H1 (cell line): ENCODE measurements at places on chromosomes 12 and 14. TPM values are rescaled to one million over a fixed set of nuclear protein-coding genes. Genes with fewer than 3 reads are reported as not detected.

The ALDH1L2 gene
- total RNA-seq: 4.4 and 7.2 TPM in 2 replicates

The TMEM63C gene
- total RNA-seq: 7.0 and 7.6 TPM in 2 replicates

The BDKRB1 gene
- not detected in 2 replicates for total RNA-seq

The IRAK3 gene
- 1.8 and 2.2 TPM in 2 replicates for total RNA-seq

The MYL2 gene
- not detected in 2 replicates for total RNA-seq

The DTX3 gene
- 41.8 and 43.4 TPM in 2 replicates for total RNA-seq

The GPR137C gene
- total RNA-seq: 3.2 and 4.3 TPM in 2 replicates

The ADIPOR2 gene
- total RNA-seq: 46.4 and 50.8 TPM in 2 replicates

The SAMD15 gene
- 0.99 and 1.0 TPM in 2 replicates for total RNA-seq

DNA sequence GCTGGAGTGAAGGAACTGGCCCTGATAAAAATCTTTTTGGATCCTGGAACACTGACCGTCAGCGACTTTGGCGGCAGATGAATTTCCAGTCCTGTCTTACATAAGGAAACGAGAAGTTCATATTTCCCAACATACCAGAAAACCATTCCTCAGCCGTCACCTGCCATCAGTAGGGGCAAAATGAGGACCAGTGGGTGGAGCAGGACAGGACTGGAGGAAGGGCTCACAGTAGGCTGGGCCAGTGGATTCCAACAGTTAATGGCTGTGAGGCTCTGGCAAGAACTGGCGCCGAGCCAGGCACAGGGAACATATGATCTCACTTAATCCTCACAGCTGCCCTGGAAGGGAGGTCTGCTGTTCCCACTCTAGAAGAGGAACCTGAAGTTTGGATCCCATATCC is 67.2 kb upstream of the FAM181A start:
- H3K4me3 ChIP-seq: no peak overlapping the region
- H3K36me3 ChIP-seq: no peaks in the 10 kb centered on the region
- no peaks in the 10 kb centered on the region for H3K27me3 ChIP-seq
- H3K4me1 ChIP-seq: no peaks in the 10 kb centered on the region
- DNase-seq: no peak

DNA sequence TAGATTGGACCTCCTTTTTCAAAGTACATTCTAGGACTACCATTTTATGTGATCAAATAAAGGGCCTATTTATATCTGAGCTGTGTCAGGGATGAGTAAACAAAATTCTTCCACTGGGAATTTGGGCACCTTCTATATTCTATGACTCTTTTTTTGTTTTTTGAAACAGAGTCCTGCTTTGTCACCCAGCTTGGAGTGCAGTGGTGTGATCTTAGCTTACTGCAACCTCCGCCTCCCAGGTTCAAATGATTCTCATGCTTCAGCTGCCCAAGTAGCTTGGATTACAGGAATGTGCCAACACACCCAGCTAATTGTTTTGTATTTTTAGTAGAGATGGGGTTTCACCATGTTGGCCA is 64.8 kb downstream of the DRAM1 start:
- no peak overlapping the region for H3K4me3 ChIP-seq
- no peaks in the 10 kb centered on the region for H3K4me1 ChIP-seq
- H3K27me3 ChIP-seq: no peaks in the 10 kb centered on the region
- no peaks in the 10 kb centered on the region for H3K36me3 ChIP-seq
- no peak for DNase-seq

GRCh38 chr12:1093166-1093751 is 102.2 kb downstream of the ERC1 start:
- H3K4me1 ChIP-seq: no peaks in the 10 kb centered on the region
- no peak overlapping the region for H3K4me3 ChIP-seq
- no peak overlapping the region for H3K27ac ChIP-seq

- no peak overlapping the region for H3K27ac ChIP-seq
- no peaks in the 10 kb centered on the region for H3K36me3 ChIP-seq
- H3K4me3 ChIP-seq: no peak overlapping the region
- no peak for DNase-seq
- H3K4me1 ChIP-seq: peaks cover 3% of the 10 kb centered on the region; the same call in 1 of the 2 replicates
These were observed 279.5 kb downstream of the DPF3 start for GRCh38 chr14:72614365-72614764.

DNA sequence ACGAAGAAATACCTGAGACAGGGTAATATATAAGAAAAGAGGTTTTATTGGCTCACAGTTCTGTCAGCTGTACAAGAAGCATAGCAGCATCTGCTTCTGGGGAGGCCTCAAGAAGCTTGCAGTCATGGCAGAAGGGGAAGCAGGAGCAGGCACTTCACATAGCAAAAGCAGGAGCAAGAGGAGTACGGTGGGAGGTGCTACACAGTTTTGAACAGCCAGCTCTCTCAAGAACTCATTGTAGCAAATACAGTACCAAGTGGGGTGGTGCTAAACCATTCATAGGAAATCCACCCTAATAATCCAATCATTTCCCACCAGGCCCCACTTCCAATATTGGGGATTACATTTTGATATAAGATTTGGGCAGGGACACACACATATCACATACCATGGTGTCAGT is 8.0 kb downstream of the TMTC3 start:
- no peak overlapping the region for H3K4me3 ChIP-seq
- no peak overlapping the region for H3K27ac ChIP-seq
- no peaks in the 10 kb centered on the region for H3K27me3 ChIP-seq
- H3K36me3 ChIP-seq: no peaks in the 10 kb centered on the region

DNA sequence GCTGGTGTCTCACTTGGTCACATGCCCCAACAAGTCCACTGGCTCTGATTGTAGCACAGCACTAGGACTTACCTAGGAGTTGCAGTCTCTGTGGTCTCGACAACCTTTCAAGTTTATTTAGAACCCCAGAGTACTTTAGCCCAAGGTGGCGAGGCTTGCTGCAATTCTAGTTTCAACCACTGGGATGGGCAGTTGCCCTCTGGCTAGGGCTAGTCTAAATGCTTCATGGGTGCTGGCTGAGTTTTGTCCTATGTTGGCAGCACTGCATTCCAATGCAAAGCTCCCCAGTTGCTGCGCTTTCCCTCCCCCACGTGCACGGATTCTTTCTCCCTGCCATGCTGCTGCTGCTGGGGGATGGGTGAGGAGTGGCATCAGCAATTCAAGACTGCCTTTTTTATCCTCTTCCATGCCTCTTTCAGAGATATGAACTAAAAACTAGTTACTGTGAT is 207.9 kb downstream of the SYNE2 start:
- DNase-seq: peak; percentile 82
- H3K36me3 ChIP-seq: 0 out of 2 replicates have a peak, but pooled peaks cover 3% of the 10 kb centered on the region
- H3K4me3 ChIP-seq: no peak overlapping the region
- H3K27me3 ChIP-seq: no peaks in the 10 kb centered on the region
- H3K27ac ChIP-seq: peak overlapping the region; percentile 57
- no peaks in the 10 kb centered on the region for H3K4me1 ChIP-seq

DNA sequence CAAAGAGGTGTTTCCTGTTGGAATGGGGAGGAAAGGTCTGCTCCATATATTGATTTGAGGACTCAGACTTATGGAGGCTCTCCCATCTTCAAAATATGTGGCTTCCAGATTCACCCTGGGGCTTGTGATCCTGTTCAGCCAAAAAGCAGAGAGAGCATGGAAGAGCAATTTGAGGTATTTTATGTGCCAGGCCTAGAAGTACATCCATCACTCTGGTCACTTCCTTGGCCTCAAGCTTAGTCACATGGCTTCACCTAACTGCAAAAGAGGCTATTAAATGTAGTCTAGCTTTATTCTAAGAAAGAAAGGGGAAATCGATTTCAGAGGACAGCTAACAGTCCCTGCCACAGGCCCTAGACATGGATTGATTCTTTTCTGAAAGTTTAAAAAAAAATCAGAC is 86.2 kb downstream of the C12orf50 start:
- no peaks in the 10 kb centered on the region for H3K4me1 ChIP-seq
- H3K27me3 ChIP-seq: no peaks in the 10 kb centered on the region
- H3K36me3 ChIP-seq: no peaks in the 10 kb centered on the region
- H3K27ac ChIP-seq: no peak overlapping the region
- no peak overlapping the region for H3K4me3 ChIP-seq

DNA sequence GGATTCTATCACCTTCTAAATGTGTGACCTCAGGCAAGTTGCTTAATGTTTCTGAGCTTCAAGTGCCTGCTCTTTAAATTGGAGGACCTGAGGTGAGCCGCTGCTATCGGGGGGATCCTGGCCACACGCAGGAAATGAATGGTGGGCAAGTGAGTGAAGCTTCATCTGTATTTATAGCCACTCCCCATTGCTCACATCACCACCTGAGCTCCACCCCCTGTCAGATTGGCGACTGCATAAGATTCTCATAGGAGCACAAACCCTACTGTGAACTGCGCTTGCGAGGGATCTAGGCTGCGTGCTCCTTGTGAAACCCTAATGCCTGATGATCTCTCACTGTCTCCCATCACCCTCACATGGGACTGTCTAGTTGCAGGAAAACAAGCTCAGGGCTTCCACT is 158.6 kb upstream of the CCND2 start:
- peaks cover 3% of the 10 kb centered on the region; the same call in 1 of the 2 replicates for H3K4me1 ChIP-seq
- no peak overlapping the region for H3K27ac ChIP-seq

GRCh38 chr12:95815632-95816212 is 25.2 kb upstream of the NTN4 start:
- no peaks in the 10 kb centered on the region for H3K27me3 ChIP-seq
- H3K27ac ChIP-seq: no peak overlapping the region
- H3K36me3 ChIP-seq: no peaks in the 10 kb centered on the region
- no peak for DNase-seq
- no peak overlapping the region for H3K4me3 ChIP-seq
- no peaks in the 10 kb centered on the region for H3K4me1 ChIP-seq

DNA sequence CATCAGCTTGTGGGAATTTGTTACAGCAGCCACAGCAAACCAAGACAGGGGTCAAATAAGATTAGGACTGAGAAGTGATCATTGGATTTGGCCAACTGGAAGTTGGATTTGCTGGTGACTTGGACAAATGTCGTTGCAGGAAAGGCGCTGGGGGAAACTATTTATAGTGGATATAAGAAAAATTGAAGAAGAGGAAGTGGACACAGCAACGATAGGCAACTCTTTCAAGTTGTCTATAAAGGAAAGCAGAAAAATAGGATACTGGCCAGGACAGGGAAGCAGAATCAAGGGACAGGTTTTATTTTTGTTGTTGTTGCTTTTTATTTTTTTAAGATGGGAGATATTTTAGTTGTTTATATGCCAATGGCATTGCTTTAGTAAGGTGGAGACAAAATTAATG is 56.2 kb upstream of the RTRAF start:
- no peaks in the 10 kb centered on the region for H3K27me3 ChIP-seq
- H3K4me3 ChIP-seq: no peak overlapping the region
- no peak overlapping the region for H3K27ac ChIP-seq
- no peaks in the 10 kb centered on the region for H3K36me3 ChIP-seq
- H3K4me1 ChIP-seq: no peaks in the 10 kb centered on the region

GRCh38 chr12:46499226-46499625 is 126.7 kb upstream of the SLC38A2 start:
- H3K4me1 ChIP-seq: peaks cover 1% of the 10 kb centered on the region; the same call in 1 of the 2 replicates
- no peak for DNase-seq
- H3K36me3 ChIP-seq: no peaks in the 10 kb centered on the region
- H3K27ac ChIP-seq: no peak overlapping the region
- no peaks in the 10 kb centered on the region for H3K27me3 ChIP-seq

DNA sequence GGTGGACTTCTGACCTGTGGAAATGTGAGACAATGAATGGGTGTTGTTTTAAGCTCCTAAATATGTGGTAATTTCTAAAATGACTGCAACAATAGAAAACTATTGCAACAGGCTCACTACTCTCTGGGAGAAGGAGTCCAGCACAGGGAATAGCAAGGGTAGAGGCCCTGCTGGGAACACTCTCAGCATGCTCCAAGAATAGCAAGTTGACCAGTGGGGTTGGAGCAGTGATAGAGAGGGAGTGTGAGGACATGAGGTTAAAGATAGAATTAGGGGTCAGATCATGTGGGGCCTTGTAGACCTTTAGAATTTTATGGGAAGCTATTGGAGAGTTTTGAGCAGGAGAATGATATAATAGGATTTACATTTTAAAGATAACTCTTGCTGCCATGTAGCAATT is 346.7 kb upstream of the CCDC196 start:
- H3K27me3 ChIP-seq: no peaks in the 10 kb centered on the region
- no peaks in the 10 kb centered on the region for H3K36me3 ChIP-seq
- no peak overlapping the region for H3K4me3 ChIP-seq

DNA sequence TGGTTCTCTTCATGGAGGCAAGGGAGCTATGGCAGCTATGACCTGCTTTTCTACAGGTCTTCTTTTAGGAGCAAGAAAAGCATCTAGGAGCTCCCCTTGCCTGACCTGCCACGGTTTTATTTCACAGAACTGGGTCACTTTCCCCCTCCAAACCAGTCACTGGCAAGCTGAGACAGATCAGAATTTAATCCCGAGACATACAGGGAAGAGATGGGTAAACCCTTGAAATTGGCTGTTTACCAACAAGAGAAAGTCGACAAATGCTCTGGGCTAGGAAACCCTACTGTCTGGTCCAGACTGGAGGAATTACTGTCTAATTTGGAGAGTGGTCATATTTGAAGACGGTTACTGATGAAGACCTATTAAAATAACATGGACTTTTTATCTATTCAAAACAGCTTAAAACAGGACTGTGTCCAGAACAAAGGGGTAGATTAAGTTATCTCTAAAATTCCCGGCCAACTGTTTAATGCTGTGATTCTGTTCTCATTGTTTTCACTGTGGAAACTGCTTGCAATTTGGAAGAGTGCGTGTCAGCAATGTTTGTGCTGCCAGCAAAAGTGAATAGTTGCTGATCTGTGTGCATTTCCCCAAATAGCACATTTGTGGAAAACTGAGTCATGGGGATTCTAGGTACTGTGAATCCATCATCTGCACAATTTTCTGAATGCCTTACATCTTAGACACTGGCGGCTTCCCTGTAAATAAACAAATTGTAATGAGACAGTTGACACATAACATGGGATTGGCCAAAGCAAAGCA is 73.4 kb upstream of the EEA1 start:
- H3K27ac ChIP-seq: no peak overlapping the region
- no peaks in the 10 kb centered on the region for H3K4me1 ChIP-seq
- no peak for DNase-seq
- no peaks in the 10 kb centered on the region for H3K36me3 ChIP-seq

- no peak for DNase-seq
- H3K4me1 ChIP-seq: peaks cover 4% of the 10 kb centered on the region
- H3K27ac ChIP-seq: no peak overlapping the region
- peaks cover 61% of the 10 kb centered on the region for H3K27me3 ChIP-seq
- peak overlapping the region; percentile 52 for H3K4me3 ChIP-seq
These were observed 1.4 kb downstream of the RIMBP2 start for GRCh38 chr12:130714591-130715149.

- no peaks in the 10 kb centered on the region for H3K36me3 ChIP-seq
- DNase-seq: no peak
- H3K4me3 ChIP-seq: no peak overlapping the region
- no peaks in the 10 kb centered on the region for H3K27me3 ChIP-seq
- no peak overlapping the region for H3K27ac ChIP-seq
These were observed 101.6 kb upstream of the ESRRB start for GRCh38 chr14:76274324-76274723.

DNA sequence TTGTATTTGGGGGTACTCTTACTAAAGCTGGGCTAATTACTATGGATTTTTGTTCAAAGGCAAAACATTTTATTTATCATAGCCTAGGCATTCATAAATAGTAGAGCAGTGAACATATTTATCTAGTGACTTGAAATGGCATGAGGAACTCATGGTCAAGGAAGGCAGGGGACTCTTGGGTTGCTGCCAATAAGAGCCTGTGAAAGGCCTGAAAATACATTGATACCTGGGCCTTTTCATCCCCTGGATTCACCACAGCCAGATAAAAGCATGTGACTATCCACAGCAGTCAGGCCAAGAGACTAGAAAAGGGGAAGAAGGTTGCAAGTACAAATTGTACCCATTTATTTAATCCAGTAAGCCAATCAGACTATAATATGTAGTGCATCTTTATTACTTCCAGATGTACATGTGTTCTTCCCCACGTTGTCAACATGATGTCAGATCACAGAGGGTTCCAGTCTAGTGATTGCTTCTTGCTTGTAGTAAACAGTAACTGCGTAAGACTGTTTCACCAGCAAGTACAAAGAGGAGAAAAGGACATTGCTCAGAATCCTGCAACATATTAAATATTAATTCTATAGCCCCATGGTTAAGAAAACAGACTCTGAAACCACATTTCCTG is 409.7 kb downstream of the NOVA1 start:
- H3K36me3 ChIP-seq: no peaks in the 10 kb centered on the region
- H3K4me1 ChIP-seq: no peaks in the 10 kb centered on the region
- no peaks in the 10 kb centered on the region for H3K27me3 ChIP-seq
- no peak for DNase-seq
